CD4-positive, alpha-beta memory T cell (primary cell): ENCODE measurements at places on chromosomes 1 and 21.

DNA sequence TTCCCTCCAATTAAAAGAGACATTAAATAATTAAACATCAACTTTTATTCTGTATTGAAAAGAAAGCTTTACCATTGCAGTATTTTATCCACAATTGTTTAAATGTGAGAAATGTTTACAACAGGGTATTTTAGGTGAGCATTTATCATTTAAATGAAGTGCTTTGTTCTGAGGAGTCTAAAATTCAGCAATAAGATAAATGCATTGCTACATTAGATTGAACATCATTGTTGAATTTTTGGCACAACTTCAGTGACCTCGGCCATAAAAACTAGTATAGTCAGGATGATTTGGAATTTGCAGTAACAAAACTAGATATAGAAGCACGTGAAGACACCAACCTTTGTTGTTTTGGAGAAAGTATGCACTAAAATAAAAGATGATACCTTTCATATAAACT is 692.9 kb downstream of the USP25 start:
- no peak for DNase-seq

DNA sequence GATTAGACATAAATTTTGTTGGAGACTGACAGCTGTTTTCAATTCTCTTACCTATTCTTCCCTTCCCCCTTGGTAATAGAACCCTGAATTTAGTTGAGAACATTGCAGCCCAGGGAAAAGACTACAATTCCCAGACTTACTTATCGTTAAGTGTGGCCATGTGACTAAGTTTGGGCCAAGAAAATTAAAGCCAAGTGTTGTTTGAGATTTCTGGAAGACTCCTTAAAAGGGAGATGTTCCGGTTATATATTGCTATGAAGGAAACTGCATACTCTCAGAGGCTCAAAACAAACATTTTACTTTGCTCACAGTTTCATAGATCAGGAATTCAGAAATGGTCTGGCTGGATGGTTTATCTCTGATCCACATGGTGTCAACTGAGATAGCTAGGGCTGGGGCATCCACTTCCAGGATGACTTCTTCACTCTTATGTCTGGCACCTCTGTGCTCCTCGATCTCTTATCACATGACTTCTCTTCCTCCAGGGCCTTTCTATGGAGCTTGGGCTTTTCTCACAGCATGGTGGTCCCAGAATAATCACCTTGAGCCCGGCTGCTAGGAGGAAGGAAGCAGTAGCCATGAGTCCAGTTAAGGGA is 22.4 kb upstream of the CD34 start:
- DNase-seq: no peak

- DNase-seq: no peak
These were observed 71.0 kb downstream of the ST6GALNAC5 start for GRCh38 chr1:76938304-76938703.

DNA sequence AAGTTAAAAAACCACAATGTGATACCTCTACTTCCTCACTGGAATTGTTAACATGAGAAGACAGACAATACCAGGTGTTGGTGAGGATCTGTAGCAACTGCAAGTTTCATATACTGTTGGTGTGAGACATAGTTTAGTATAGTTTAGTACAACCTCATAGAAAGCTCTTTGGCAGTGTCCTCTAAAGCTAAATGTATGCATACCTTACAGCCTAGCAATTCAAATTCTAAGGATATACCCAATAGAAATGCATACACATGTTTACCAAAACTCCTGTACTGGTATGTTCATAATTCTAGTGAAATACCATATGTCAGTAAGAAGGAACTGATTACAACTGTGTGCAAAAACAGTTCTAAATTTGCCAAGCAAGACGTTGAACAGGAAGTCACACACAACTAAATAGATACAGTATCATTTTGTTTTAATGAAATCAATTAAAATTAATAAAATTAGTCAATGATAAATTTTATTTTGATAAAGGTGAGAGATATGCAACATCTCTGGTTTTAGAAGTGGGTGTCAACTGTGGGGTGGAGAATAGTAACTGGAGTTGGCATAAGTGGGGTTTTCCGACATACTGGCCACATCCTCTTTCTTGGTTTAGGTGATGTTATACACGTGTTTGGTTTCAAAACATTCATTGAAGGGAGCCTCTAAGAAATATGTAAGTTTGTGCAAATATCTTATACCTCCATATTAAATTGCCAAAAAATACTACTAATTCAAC is 450.7 kb downstream of the PTPRC start:
- DNase-seq: peak; percentile 64

GRCh38 chr1:221886743-221887414 is 145.0 kb upstream of the DUSP10 start:
- no peak for DNase-seq

GRCh38 chr1:225995919-225996864 is 3.0 kb downstream of the SDE2 start:
- DNase-seq: no peak

- no peak for DNase-seq
These were observed 43.5 kb downstream of the PLA2G4A start for GRCh38 chr1:186872291-186872690.

DNA sequence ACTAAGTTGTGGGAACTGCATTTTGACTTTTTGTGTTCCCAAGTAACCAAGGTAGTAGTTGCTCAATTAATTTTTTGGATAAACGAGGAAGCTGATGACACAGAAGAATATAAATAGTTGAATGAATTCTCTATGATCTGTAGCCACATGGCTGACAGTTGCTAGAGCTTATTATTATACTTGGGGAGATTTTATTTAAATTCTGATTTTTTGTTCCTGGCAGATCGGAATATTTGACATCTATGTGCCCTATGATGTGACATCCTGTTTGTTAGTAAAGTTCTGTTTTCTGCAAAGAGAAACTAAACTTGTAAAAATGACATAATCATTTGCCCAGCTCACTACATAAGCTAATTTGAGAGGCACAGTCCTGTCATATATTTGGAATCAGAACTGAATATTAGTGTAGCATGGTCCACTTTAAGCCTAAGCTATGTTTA is 9.7 kb upstream of the LYST start:
- no peak for DNase-seq

DNA sequence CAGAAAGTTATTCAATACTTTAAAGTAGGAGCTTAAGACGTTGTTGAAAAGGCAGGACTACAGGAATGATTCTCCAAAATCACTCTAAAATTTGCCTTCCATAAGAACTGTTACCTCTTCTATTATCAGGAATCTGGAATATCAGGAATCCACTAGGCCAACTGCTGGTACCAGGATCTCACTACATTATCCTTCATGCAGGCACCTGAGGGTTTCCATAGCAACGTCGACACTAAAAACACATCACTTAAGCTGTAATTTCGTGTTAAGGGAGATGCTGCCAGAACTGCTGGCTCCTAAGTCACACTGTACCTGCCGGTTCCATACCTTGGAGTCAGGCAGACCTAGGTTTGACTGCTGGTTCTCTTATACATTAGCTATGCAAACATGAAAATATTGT is 139.7 kb upstream of the C1orf87 start:
- no peak for DNase-seq

DNA sequence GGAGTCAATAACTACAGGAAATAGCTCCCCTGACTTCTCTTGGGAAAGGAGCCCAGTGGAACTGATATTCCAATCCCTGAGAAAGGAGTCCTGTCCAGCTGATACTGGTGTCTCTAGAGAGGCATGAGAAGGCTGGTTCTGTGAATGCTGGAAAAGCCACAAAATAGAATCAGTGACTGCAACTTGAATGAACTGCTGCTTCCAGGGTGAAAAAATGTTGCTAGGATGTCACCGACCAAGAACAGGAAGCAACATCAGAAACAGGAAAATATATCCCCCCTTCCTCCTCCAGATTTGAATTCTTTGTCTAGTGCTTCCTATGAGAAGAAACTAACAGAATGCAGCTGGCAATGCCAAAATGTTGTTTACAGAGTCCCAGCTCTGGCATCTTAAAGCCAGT is 269.3 kb upstream of the LYPLAL1 start:
- DNase-seq: no peak

GRCh38 chr1:172554915-172555314 is 22.0 kb downstream of the SUCO start:
- DNase-seq: no peak

DNA sequence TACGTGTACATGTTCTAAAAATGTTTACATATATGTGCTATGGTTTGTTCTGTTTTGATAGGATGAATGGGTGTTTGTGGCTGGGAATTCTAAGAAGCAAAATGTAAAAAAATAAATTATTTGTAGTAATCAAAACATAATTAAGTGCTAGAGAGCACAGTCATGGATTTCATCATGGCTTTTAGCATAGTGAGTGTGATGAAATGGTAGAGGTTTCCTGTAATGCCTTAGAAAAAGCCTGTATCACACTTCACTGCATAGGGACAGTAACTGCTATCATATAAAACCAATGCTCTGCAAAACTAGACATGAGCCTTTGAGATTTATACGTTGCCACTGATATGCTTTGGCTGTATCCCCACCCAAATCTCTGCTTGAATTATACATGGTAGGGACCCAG is 99.8 kb downstream of the PTGER3 start:
- DNase-seq: no peak

GRCh38 chr1:150720703-150721102 is at the start of gene HORMAD1:
Gene HORMAD1, minus strand, starts transcription at chr1:150720895. Its CDS starts 1,390 bp downstream, at chr1:150719505.
- no peak for DNase-seq

GRCh38 chr1:236545621-236546169 is 21.9 kb downstream of the LGALS8 start:
- peak; percentile 17 for DNase-seq

- no peak for DNase-seq
These were observed 49.2 kb downstream of the C8B start for GRCh38 chr1:56916630-56917029.

GRCh38 chr1:38744452-38745350 is 114.9 kb downstream of the RRAGC start:
- DNase-seq: no peak

- DNase-seq: no peak
These were observed 53.6 kb downstream of the OLIG1 start for GRCh38 chr21:33123374-33124123.
